Neuronal stem cell (in vitro differentiated cells): ENCODE measurements at places on chromosomes 11 and 22.

DNA sequence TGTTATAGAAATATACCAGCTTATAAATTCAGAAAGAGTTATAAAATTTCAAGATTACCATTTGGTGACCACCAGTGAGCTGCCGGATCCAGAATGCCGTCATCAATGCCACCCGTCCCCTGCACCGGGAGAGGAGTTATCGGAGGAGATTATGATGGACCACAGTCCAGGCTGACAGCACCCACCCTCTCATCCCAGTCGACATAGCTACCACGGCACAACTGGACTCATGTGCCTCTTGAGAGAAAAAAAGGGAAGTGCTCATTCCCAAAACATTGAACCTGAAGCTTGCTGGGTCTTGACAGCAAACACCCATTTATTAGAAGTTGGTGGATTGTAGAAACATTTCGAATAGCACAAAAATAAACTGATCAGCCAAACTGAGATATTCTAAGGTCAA is 1331.5 kb downstream of the TBC1D22A start:
- DNase-seq: no peak

DNA sequence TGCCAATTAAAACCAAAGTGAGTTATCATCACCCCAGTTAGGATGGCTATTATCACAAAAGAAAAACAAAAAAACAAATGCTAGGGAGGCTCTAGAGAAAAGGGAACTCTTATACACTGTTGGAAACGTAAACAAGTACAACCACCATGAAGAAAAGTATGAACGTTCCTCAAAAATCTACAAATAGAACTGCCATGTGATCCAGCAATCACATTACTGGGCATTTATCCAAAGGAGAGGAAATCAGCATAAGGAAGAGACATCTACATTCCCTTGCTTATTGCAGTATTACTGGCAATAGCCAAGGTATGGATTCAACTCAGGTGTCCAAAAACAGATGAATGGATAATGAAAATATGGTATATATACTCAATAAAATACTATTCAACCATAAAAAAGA is 1145.1 kb downstream of the LRRC4C start:
- no peak for DNase-seq

DNA sequence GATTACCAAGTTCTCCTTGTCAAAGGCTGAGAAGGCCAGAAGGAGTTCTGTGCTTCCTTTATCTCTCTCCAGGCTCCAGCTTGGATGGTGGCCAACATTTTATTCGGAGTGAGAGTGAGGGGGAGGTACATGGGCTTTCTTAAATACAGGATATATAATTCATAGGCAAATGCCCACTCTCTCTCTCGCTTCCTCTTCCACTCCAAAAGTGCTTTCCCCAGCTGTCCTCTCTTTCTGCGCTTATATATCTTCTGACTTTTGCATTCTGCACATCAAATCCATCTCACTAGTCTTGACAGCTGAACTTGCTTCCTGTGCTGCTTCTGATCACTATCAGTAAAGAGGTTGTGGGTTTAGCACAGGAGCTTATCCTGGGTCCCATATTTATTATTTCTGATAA is 125.4 kb upstream of the ARHGAP20 start:
- DNase-seq: no peak

DNA sequence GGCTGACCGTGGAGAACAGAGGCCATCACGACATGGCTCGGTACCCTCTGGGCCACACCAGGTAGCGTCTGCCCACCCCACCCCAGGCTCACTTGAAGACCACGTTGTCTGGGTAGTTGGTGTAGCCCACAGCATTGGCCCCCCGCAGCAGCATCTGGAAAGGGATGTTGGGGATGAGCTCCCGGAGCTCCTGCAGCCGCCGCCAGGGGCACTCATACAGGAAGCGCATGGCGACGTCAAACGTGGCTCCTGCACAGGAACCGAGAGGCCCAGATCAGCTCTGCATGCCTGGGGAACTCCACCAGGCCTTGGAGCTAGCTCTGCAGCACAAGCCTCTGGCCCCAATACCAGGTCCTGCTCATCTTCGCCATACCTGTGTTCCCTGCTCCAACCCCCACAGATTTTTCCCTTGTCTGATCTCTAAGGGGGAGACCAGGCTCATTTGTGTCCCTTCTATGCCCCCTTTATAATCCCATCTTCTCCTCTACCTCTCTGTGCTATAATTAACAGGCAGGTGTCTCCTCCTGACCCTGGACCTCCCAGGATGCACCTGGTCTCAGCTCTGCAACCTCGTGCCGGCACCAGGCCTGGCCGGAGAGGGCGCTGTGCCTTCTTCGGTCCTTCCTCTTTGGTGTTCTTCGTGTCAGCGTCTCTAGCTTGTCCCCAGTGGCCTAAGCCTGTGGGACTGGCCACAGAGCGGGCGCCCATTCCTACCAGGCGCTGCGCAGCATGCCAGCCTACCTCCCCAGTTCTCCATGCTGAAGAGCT is 5.0 kb upstream of the LRFN4 start:
- DNase-seq: no peak

- DNase-seq: no peak
Observed at GRCh38 chr11:112457532-112457931, 196.9 kb upstream of the PLET1 start.
